ENCODE measurements at places on chromosomes 4 and X. TPM values are rescaled to one million over a fixed set of nuclear protein-coding genes. Genes with fewer than 3 reads are reported as not detected.

GRCh38 chr4:83661359-83661758 lies 125.5 kb downstream of the GPAT3 start:
- DNase-seq, result no peak

DNA sequence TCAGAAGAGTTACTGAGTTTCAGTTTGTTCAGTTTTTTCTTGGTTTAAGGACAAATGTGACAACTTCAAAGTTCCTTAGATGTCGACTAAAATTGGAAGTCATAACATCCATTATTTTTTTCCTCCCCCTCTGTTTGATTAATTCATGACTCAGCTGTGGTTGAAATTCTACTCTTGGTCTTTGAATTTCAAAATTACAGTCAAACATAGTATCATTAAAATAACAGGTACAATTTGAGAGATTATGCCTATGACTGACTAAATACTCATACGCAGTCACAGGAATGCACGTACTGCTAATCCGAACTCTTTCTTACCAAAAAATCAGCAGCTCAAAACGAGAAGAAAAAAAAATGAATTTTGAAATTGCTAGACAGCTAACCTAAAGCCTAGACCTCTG lies 1434.8 kb downstream of the RAPGEF2 start:
- DNase-seq, result no peak

DNA sequence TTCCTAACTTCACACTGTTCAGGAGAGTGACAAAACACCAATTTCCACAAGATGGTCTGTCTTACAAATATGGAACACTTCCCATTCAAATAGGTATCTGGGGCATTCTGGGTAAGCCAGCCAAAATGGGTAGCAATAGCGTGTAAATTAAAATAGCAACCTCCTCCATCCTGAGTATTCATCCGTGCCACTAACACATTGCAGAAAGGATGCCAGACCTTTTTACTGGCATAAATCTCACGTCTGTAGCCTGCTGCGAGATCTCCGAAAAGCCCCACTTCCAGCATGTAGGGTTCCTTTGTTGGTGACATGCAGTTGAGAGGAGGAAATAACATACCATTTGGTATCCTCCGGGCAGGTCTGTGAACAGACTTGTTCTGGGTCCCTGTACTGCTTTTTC lies 52.7 kb upstream of the RAI2 start:
- DNase-seq, result no peak

- DNase-seq, result no peak
Observed at GRCh38 chr4:8709729-8710360, 117.3 kb downstream of the CPZ start.

GRCh38 chrX:74225111-74225510 lies 78.9 kb upstream of the ZCCHC13 start:
- no peak for DNase-seq

GRCh38 chrX:109783701-109784079 lies 50.6 kb upstream of the ACSL4 start:
- DNase-seq, result no peak

GRCh38 chr4:173014113-173014558 lies 154.5 kb upstream of the GALNT7 start:
- DNase-seq, result no peak

- no peak for DNase-seq
Observed at GRCh38 chrX:13386636-13387035, 66.8 kb upstream of the ATXN3L start.

DNA sequence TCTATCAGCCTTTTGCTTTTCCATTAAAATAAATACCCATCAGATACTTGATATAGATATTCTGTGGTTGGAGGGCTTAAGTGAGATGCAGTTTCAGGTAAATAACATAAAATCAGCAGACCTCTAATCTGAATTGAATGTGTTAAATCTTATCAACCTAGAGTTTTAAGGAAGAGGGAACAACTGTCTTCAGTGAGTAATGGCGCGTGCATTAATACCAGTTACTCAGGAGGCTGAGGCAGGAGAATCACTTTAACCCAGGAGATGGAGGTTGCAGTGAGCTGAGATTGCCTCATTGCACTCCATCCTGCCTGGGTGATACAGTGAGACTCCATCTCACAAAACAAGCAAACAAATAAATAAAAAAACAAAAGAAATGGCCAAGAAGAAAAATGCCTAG lies 54.3 kb downstream of the FAT4 start:
- no peak for DNase-seq

DNA sequence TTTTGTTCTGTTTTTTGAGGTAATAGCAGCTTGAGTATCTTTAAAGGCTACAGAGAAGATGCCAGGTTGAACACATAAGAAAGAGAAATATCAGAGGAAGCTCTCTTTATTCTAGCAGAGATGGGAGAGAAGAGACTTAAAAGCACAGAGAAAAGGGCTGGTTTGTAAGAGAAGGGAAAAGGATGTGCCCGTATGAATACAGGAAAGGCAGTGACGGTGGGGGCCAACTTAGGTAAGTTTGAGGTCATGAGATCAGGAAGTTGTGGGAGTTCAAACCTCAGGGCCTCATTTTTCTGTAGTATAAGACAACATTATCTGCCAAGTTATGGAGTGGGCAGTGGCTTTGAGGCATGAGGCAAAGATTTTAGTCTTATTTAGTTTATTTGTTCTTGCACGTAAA lies 121.3 kb upstream of the S100G start:
- DNase-seq, result no peak

GRCh38 chrX:72258174-72258573 lies 18.9 kb downstream of the RPS4X start:
- no peak for DNase-seq

DNA sequence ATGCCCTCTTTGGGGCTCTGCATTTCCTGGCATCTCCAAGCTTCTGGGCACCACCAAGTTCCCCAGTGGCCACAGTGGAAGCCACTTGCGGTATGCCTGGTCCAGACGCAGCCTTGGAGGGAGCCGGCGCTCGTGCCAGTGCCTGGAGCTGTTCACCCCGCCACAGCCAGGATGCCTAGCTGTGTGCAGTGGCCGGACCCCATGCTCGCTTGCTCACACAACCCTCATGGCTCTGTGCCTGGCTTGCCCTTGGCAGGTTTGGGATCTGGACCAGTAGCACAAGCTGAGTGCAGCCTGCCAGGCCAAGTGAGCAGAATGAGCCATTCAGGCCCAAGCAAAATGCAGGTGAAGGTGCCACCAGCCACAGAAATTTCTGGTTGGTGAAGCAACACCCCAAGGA lies 283.5 kb downstream of the EVC2 start:
- no peak for DNase-seq

- no peak for DNase-seq
Observed at GRCh38 chrX:56813318-56813837, 84.3 kb downstream of the NBDY start.

DNA sequence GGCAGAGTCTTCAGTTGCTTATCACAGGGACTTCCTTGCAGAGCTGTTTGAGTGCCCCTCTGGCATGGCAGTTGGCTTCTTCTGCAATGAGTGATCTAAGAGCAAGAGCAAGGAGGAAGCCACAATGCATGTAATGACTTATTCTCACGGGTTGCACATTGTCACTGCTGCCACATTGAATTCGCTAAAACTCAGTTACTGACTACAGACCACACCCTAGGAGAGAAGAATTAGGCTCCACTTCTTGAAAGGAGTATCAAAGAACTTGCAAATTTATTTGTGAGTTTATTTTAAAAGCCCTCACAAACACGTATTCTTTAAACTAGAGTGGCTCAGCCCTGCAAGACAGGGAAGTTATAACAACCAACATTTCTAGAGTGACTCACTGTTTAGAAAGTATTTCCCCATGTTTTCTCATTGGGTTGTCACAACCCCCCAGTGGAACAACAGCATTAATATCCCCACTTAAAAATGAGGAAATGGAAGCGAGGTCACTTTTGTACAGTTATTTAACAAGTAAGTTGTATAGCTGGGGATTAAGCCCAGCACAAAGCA lies 32.4 kb upstream of the RBPJ start:
- no peak for DNase-seq

DNA sequence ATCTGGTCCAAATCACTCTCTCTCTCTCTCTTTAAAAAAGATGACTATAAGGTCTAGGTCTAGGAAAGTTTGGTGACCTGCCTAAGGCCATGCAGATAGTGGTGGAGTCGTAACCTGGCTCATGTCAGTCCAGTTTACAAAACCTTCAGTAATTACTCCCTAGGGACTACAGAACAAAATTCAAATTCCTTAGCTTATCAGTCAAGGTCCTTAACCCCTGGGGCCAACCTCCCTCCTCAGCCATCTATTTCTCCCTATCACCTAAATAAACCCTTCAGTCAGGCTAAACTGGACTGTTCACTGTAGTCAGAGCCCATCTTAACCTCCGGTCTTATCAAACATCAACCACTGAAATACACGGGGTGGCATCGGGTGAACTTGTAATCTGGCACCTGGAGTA lies 68.9 kb downstream of the MAP3K15 start:
- no peak for DNase-seq

- no peak for DNase-seq
Observed at GRCh38 chr4:111453216-111453615, 692.0 kb upstream of the FAM241A start.

DNA sequence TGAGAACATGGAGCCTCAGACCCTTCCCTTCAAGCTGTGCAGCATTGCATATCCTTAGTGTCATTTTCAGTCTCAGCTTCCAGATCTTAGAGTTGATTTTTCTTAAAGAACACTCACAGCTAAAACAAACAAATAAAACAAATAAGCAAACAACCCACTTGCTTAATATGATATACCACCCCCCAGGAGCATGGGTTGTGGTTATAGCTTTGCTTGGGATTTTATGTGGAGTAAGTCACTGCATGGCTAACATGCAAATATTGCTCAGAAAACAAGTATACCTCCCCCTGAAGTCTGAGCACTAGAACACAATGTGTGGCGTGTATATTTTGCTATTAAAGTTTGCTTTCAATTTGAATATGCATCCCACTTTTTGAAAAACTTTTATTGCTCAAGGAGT lies 78.6 kb downstream of the MGST2 start:
- DNase-seq, result no peak

The CYSLTR1 gene
- 1.2 TPM for total RNA-seq

The ASB9 gene
- 0.94 TPM for total RNA-seq

The CDS1 gene
- total RNA-seq, result 9.4 TPM

The ZXDA gene
- total RNA-seq, result 32.0 TPM

The RTL3 gene
- total RNA-seq, result not detected

The DRP2 gene
- total RNA-seq, result 4.2 TPM

The RAI2 gene
- total RNA-seq, result 3.1 TPM

The CXXC4 gene
- 128 TPM for total RNA-seq

The CYP2U1 gene
- total RNA-seq, result 14.2 TPM

The MAGEA2B gene
- not detected for total RNA-seq

The CENPVL1 gene
- total RNA-seq, result 1.7 TPM

The GUCY1A1 gene
- 136 TPM for total RNA-seq

The AR gene
- 0.62 TPM for total RNA-seq

The ZFYVE28 gene
- total RNA-seq, result 3.7 TPM

Measured in occipital lobe (tissue), 3 donors.